Skin of body (tissue), 3 donors: ENCODE measurements at places on chromosomes 13 and 19. TPM values are rescaled to one million over a fixed set of nuclear protein-coding genes. Genes with fewer than 3 reads are reported as not detected.

DNA sequence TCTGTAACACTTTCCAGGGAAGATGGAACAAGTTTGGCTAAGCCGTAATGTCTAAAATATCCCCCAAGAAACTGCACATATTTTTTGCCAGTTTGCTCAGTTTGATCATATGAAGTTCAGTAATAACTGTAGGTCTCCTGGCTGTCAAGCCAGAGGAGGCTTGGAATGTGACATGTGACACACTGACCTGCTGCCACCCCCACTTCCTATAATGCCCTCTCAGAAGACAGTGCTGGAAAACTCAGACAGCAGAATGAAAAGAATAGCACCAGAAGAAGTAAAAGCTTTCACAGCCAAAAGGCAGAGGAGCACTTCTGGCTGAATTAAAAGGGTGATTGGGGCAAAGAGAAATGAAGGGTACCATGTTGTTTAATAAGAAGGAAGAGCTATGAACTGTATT, 67.4 kb upstream of the UBAC2 start:
- no peak for DNase-seq

DNA sequence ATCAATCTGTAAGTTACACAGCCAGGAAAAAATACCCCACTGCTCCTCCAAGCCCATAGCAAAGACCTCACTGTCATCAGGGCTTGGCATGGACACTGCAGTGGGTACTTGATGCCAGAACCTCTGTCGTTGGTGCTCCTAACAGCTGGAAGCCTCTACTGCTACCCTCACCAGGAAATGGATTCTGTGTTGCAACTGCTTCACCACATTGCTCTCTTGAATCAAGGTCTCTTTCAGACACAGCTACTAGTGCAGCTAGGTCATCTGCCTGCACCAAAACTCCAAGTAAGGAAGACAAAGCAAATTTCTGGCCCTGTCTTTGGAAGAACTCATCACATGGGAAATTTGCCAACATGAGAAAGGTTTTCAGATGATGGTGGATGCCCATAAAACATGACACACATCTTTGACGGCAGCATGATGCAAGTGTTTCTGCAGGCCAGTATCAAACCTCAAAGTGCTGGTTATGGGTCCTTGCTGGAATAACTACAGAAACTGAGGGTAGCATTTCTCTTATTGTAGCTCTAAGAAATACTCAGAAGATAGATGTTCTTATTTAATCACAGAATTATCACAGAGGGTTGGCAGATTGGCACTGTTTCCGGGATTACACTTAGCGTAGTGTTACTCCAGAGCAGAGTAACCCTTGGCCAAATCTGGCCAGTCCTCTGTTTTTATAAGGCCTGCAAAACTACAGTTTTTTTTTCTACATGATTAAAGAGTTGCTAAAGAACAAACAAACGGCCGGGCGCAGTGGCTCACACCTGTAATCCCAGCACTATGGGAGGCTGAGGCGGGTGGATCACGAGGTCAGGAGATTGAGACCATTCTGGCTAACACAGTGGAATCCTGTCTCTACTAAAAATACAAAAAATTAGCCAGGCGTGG, 12.9 kb upstream of the PCCA start:
- DNase-seq: no peak

DNA sequence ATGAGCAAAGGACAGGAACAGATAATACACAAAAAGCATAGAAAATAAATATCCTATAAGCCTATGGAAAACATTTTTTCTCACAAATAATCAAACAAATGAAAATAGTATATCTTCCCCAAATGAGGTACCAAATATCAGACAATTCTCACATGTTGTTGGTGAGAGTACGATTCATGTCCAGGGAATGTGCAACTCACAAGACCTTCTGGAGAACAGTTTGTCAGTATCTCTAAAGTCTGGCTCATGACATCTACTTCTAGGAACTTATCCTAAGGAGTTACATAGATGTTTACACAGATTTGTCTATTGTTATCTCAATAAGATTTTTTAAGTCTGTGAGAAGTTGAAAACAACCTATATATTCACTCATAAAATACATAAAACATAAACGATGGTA, 80.3 kb upstream of the ARHGEF7 start:
- no peak for DNase-seq

DNA sequence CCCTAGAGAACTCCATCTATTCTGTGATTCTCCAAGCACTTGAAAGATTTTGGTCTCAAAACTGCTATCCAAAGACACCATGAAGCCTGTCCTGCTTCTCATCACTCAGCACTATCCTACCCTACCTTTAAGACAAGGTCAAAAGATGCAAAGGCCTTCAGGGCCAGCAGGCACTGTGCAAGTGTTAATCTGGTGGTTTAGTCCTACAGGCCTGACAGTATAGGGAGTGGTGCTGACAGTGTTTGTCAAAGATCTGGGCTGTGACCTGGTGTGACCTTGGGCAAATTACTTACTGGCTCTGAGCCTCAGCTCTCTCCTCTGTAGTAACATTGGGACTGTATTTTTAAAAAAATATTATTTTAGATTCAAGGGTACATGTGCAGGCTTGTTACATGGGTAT, 28.0 kb downstream of the SIAH3 start:
- DNase-seq: no peak

- no peak for DNase-seq
These were observed 822 bp upstream of the RFXAP start for GRCh38 chr13:36817996-36818803.

GRCh38 chr13:44368062-44368591, 5.5 kb upstream of the SERP2 start:
- DNase-seq: peak; percentile 49

DNA sequence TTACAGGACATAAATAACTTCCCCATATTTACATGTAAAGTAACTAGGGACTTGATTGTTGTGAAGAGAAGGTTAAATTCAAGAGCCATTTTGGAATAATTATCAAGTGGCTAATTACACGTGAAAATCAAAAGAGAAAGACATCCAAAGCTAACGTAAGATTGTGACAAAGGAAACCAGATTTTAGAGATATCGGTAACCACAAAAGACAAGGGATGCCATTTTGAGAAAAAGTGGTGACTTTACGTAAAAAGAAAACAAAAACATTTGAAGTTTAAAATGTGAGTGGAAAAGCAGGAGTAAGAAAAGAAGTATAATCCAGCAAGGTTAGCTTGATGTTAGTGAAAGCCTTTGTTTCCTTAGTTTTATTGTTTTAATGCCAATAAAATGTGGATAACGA, 10.9 kb upstream of the VWA8 start:
- DNase-seq: no peak

DNA sequence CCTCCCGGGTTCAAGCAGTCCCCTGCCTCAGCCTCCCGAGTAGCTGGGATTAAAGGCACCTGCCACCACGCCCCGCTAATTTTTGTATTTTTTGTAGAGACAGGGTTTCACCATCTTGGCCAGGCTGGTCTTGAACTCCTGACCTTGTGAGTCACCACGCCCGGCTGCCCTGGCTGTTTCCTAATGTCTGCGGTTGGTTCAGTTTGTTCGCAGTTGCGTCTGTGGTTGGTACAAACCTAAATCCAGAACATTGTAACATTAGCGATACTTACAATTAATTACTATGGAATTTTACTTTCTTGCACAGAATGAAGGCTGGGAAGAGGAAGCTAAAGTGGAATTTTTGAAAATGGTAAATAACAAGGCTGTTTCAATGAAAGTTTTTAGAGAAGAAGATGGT, 38.1 kb downstream of the RNF17 start:
- no peak for DNase-seq

- no peak for DNase-seq
These were observed 1.5 kb upstream of the NTN5 start for GRCh38 chr19:48674216-48674809.

DNA sequence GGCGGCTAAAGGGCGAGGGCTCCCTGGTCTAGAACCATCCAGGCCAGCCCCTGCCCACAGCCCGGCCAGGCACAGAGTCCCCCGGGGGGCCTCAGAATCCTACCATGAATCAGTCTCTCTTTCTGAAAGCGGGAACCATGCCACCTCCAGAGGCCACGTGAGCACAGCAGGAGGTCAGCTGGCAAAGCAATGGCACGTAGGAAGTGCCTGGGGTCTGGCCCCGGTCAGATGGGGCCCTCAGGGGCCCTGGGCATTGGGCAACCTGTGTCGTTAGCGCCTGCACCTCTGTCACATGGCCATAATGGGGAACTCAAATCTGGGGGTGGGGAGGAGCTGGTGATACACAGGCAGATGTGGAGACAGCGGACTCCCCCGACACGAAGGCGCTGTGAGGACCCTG, 8.8 kb downstream of the MFSD12 start:
- no peak for DNase-seq

GRCh38 chr13:102682727-102683126, 12.1 kb downstream of the METTL21C start:
- no peak for DNase-seq

DNA sequence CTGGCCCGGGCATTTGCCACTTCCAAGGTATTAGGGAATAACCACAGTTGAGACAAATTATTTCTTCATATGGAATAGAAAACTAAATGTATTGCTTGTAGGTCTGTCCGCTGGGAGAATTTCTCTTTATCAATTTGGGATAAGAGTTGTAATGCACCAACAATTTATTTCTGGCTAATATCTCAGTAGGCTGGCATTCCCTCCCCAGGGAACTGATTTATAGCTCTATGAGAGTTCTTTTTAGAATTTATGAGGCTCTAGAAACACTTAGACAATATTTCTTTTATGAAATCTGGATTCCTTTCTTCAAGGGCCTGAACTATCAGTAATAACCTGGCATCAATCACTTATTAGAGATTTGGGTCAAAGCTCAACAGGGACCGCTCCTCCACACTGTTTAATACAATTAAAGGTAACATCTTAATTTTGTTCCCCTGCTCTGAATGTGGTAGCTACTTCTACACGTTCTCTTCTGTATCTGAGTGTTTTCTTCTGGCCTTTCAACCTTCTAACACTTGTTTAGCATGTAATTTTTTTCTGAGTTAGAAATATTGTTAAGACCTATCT, 857.4 kb upstream of the PRR20A start:
- DNase-seq: no peak

DNA sequence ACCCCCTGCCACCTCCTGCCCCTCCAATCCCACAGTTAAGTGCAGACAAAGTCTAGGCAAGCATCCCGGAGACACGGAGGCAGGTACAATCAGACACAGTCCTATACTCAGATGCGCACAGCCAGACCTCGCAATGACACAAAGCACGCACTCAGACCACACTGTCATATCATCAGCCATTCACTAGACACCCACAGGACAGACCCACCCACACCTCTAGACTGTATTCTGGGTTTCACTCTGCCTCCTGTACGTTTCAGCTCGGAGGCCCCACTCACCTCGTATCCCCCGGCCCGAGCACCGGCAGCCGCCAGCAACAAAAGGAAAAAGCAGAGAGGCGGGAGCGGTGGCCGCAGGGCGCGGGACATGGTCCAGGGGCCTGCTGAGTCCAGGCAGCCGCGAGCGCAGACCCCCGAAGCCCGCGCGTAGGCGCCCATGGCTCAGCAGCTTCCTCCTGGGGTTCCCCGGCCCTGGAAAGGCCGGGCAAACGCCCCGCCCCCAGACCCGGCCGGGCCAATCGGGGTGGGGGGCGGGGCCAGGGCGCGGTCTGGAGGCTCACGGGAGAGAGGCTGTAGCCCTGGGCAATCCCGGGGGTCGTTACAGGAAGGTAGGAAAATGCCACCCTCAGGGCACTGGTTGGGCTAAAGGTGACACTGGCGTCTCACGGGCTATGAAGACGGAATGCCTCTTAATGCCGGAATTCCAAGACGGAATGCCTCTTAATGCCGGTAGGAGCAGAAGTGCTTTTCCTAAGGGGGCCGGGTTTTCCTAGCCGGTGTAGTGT, at the start of the genes MAN2B1 and WDR83:
Gene MAN2B1 (minus strand): TSS at position 478 of the 784 bp plus-strand sequence. CDS start 41 bp downstream, at position 437.
Gene WDR83 (plus strand): TSS at position 543 of the 784 bp plus-strand sequence. CDS start 2,984 bp downstream, outside the sequence.
- DNase-seq: no peak

Gene SIGLEC5
- total RNA-seq: 1.4 TPM

Gene GNG8
- total RNA-seq: not detected

Gene ADPRHL1
- total RNA-seq: 16.7 TPM

Gene S1PR4
- total RNA-seq: 1.9 TPM

Gene RRAS
- 10.2 TPM for total RNA-seq

Gene ANGPTL8
- 55.3 TPM for total RNA-seq

Gene USHBP1
- 2.0 TPM for total RNA-seq

Gene FIZ1
- total RNA-seq: 3.2 TPM

Gene TEX26
- not detected for total RNA-seq

Gene NKPD1
- total RNA-seq: 4.2 TPM
